Activated T-cell treated with anti-CD3 and anti-CD28 coated beads, Interleukin-2, amount 50 U/mL, for 4 hours (primary cell): ENCODE measurements at places on chromosomes 5 and 9. TPM values are rescaled to one million over a fixed set of nuclear protein-coding genes. Genes with fewer than 3 reads are reported as not detected.

ERCC8 gene
- total RNA-seq, result 8.9 TPM

ARL14EPL gene
- total RNA-seq, result not detected

PTGR1 gene
- 0.26 TPM for total RNA-seq

SAXO1 gene
- not detected for total RNA-seq

MCIDAS gene
- not detected for total RNA-seq

CTNND2 gene
- not detected for total RNA-seq
